ENCODE measurements at places on chromosomes 7 and 10.

DNA sequence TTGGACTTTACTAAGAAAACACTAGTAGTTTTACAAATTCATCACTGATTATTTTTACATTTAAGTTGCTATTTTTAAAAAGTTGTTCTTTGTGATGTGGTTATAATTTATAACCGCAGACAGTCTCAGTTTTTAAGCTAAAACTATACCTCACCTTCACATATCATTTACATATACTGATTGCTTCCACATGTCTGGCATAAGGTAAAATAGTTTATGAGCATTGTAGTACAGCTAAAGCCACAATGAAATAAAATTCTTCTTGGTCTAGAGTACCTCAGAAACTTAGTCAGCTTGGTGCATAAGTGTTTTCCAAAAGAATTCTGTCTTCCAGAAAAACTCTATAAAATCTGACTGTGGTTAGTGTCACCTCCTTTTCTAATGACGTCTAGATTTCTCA is 13.0 kb downstream of the SEMA3A start:
- no peak for DNase-seq

- no peak for DNase-seq
These were observed 519.5 kb upstream of the ZWINT start for GRCh38 chr10:56880606-56881005.

- no peak for DNase-seq
These were observed 3.3 kb downstream of the GRID1 start for GRCh38 chr10:86363184-86363832.

DNA sequence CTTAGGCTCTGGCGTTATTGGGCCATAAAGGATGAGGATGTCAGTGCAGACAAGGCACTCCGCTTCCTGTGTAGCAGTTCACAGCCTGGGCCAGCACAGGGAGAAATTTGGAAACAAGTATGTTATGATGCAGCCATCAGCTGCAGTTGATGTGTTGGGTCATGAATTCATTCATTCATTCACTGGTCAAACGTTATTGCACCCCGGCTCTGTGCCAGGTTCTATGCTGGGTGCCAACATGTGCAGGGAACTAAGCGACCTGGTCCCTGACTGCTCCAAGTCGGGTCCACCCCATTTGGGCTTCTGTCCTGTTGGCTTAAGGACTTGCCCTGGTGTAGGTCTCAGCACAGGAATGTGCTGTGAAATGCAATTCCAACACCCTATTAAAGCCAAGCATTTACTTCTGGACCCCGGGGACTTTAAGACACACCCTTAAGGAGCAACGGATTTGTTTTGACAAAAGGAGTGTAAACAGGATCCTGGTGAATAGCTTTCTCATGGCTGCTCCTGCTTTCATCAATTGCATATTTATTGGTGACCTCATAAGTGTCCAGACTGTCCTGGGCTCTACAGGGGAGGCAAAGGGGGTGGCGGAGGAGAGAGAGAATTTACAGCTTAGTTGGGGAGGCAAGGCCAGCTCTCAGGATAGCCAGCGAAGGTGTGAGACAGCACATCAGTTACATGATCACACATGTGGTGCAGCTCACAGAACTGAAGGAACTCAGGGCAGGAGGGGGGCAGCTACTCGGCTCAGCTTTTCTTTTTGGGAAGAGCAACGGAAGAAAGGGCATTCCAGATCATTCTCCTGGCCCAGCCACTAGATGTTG is 158.6 kb downstream of the GRK5 start:
- no peak for DNase-seq

DNA sequence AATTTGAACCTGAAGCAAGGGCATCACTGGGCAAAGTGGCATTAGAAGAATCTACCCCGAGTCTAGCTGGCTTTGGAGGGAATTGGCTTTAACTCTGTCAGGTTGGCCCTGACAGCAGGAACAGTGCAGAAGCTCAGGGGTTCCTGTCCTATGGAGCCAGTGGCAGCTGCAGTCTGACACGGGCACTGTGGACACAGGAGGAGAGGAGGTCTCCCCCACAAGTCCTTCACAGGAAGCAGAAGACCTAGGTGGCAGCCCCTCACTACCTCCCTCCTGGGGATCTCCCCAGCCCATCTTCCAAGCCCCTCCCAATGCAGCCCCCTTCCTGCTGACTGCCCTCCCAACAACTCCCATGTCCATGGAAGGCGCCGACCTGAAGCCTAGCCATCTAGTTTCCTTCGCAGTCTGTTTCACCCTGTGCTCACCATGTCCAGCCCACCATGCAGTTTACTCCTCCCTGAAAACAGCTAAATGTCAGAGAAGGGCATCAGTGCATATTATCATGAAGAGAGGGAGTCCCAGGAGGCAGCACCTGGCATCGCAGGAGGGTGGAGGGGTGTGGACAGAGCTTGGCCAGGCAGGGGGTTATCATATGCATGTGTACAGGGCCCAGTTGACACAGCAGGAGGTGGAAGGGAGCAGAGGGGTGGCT is 17.9 kb upstream of the GDF10 start:
- no peak for DNase-seq

GRCh38 chr10:27911011-27911410 is 87.9 kb downstream of the ODAD2 start:
- no peak for DNase-seq

DNA sequence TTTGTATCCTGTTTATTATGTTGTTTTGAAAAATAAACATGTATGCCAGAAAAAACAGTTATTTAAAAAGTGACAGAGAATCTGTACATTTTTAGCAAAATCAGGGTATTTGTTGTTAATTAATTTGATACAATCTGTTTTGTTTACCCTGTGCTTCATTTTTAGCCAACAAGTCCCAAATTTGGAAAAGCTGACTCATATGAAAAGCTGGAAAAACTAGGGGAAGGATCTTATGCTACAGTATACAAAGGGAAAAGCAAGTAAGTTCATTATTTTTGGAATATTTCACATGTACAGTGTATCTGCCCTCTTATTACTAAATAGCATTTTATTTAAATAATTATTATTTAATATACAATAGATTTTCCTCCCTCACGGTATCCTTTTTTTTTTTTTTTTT is 151.4 kb downstream of the CDK14 start:
- DNase-seq, result no peak

GRCh38 chr7:27478556-27478955 is 184.1 kb downstream of the HIBADH start:
- no peak for DNase-seq
